ENCODE measurements at places on chromosomes 1 and 21.

GRCh38 chr1:183180218-183180617 lies 5.8 kb upstream of the LAMC2 start:
- DNase-seq: peak; percentile 91

- DNase-seq: no peak
These were observed 5.7 kb upstream of the KCNE1 start for GRCh38 chr21:34517491-34518245.

DNA sequence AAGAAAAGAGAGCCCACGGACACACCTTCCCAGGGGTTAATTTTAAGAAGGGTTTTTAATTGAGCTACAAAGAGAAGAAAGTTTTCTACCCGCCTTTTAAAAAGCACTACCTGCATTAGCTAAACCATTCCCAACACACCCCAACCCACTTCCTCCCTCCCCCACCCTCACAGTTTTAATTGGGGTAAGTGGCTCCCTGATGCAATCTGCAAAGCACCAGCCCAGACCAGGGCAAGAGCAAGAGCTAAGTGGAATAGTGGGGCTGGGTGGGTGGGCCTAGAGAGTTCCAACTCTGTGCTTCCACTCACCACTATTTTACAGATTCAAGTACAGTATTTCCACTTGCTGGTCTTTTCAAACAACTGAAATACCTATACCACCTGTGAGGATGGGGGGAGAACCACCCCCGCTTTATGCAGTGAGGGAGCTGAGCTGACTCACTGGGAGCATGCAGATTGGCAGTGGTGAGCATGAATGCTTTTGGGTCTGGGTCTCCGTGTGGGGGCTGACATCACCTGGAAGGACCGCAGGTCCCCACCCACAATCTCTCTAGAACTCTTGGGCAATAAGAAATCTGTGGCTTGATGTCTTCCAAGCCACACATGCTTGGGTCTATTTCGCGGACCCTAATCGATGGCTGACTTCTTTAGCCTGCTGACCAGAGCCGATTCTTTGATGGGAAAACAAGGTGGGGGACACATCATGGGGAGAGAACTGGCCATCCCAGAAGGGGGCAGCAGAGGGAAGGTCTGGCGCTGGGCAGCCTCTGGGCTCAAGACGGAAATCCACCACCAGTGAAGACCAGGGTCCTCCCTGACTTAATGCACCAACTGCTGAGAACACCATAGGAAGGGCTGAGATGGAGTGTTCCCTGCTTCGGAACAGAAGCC lies 95.5 kb downstream of the SSBP3 start:
- DNase-seq: peak; percentile 23

- no peak for DNase-seq
These were observed 102.7 kb upstream of the IVNS1ABP start for GRCh38 chr1:185419718-185420117.

DNA sequence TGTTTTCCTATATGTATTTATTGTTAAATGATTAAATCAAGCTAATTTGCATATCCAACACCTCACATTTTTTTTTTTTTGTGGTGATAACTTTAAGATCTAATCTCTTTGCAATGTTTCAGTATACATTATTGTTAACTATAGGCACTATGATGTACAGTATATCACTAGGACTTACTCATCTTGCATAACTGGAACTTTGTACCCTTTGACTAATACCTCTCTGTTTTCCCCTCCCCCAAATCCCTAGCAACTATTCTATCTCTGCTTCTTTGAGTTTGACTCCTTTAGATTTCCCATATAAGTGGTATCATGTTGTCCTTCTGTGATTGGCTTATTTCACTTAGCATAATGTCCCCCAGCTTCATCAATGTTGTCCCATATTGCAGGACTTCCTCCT lies 9.7 kb upstream of the C1orf53 start:
- DNase-seq: no peak

- peak; percentile 38 for DNase-seq
These were observed 32.3 kb downstream of the SHISAL2A start for GRCh38 chr1:52665006-52665941.

DNA sequence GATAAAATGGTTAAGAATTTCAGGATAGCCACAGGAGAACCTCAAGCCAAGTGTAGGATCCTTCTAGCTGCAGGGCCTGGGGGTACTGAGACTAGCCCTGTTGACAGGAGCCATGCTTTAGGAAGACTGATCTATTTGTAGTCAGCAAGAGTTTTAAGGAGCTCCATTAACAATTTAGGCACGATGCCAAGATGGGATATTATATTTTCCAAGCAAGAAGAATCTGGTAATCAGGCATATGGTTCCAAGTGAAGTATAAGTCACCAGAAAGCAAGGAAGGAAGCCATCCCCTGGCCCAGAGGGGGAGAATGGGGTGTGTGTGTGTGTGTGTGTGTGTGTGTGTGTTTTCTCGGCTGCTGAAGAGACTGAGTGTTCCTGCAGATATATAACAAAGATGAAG lies 7.0 kb downstream of the IFNAR2 start:
- DNase-seq: no peak

DNA sequence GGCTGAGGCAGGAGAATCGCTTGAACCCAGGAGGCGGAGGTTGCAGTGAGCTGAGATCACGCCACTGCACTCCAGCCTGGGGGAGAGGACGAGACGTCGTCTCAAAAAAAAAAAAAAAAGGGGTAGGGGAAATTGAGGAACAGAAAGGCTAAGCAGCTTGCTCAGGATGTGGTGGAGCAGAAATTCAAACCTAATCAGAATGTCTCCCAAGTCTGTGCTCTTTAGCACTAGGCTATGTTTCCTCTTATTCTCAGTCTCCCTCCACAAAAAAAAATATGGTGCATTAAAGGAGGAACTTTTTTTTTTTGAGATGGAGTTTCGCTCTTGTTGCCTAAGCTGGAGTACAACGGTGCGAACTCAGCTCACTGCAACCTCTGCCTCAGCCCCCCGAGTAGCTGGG lies 114.2 kb downstream of the SLC16A1 start:
- no peak for DNase-seq

Measured in LHCN-M2 (cell line).